ENCODE measurements at places on chromosomes 1 and 21. TPM values are rescaled to one million over a fixed set of nuclear protein-coding genes. Genes with fewer than 3 reads are reported as not detected.

The BTBD19 gene
- 6.5 TPM for total RNA-seq

The S100A4 gene
- total RNA-seq, result 11.7 TPM

The IVL gene
- total RNA-seq, result not detected

The KRTAP19-6 gene
- total RNA-seq, result not detected

GRCh38 chr21:45988366-45989347, 7.1 kb downstream of the COL6A1 start:
- no peak for DNase-seq

The GATAD2B gene
- 52.5 TPM for total RNA-seq

- no peak for DNase-seq
Observed at GRCh38 chr1:94552071-94552586, 10.6 kb upstream of the F3 start.

DNA sequence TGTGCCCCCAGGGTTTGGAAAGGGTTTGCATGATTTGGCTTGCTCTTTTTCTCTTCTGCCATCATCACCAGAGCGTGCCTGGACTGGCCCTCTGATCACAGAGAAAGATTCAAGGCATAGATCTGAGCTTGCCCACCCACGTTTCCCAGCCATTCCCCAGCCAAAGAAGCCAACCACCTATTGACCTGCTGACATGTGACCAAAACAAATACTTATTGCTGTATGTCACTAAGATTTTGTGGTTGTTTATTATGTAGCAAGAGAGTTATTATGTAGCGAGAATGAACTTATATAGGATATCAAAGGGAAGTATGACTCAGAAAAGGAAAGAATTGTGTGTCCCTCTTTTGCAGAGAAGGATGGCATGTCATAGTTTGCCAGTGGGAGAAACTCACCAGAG, 59.9 kb downstream of the UBE2U start:
- DNase-seq, result no peak

DNA sequence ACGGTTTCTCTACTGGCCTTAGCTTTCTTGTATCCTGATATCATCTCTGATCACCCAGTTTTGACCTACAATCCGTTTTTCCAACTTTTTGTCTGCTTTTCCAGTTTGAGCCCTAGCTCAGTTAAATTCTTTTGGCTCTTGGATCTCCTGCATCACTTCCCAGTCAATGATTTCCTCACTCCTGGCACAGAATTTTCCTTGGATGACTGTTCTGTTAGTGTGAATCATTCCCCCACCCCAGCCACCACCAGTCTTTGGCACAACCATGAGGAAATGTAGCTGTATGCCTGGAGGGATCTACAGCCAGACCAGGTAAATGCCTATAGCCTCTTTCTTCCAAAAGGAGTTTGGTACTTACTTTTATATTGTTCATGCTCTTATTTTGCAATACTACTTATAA, 187.2 kb upstream of the PTGFR start:
- DNase-seq, result no peak

DNA sequence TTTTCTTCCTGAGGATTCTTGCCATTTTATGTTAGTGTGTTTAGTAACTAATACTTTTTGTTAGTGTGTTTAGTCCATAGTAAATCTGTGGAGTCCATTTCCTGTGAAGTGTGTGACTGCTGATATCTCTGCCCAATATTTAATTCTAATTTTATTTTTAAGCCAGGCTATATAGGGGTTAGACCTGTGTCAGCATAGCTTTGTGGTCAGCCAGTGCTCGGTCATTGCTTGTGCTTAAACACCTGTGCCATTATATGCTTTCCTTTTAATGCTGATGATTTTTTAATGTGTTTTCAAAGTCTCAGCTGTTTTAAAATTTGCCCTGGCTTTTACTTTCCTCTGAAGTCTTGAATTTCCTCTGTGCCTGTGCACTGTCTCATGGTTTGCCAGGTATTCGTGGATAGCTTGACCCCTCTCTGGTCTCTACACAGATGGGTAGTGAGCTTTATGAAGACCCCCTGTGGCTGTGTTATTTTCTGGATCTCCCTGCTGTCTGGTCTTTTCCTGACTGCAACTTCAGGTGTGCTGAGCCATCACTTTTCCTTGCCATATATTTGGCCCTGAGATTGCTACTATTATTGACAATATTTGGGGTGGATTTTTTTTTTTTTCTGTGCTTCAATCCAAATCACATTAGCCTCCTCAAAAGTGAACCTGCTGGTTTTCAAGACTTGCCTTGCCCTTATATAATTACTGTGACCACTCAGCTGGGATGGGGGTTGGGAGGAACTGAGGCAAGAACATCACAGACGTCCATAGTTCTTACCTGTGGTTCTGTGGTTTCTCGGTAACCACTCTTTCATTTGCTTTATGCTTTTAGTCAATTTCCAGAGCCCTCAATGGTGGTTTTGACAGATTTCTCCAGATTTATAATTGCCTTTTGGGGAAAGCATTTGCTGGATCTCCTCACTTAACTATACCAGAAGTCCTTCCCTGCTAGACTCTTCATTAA, 59.6 kb downstream of the RPS6KC1 start:
- DNase-seq, result no peak

The RGS8 gene
- total RNA-seq, result 1.8 TPM

DNA sequence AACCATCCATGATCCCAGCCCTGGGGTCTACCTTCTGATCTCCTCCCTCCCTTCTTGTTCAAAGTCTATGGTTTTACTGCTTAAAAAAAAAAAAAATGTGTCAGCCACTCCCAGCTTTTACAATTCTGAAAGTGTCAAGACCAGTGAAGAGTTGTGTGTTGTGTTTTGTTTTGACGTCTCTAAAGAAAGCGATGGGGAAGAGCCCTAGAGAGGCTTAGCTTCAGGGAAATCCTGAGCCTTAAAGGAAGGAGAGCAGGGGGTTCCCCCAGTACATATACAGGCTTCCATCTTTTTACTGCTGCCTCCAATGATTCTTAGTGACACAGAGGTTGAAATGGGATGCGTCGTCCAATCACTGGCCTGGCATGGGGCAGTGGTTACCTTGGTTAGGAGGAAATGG, 13.9 kb upstream of the FMOD start:
- DNase-seq, result no peak

The GJA4 gene
- total RNA-seq, result 22.3 TPM

DNA sequence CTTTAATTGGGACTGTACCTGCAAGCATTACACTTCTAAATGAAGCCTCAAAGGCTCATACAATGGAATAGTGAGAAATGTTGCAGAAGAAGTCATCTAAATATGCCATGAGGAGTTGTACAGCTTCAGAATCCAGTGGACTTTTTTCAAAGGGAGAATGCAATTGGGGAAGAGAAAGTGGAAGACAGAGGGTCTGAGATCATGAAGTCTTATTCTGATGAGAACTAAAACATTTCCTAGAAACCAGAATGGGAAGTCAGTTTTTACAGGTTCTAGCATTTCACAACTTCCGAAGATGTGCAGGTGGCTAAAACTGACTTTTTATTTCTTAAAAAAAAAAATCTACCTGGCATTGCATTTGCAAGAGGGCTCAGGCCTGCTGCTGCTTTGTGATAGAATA, 424.4 kb upstream of the RUNX1 start:
- no peak for DNase-seq

DNA sequence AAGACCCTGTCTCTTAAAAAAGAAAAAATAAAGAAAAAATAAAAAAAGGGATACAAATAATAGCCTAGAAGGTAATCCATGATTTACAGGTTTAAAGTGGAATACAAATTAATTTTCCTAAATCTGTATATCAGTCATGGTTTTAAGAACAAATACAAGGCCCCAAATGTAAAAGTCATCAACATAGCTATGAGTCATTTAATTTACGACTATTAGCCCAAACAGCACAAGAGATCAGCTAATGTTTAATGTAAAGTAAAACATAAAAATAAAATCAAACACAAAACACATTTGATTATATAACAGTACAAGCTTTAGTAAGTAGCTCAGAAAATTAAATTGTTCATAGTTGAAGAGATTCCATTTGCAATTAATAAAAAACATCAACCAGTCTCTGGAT, 20.3 kb upstream of the TAL1 start:
- DNase-seq, result no peak

- DNase-seq, result no peak
Observed at GRCh38 chr1:77202751-77203150, 16.5 kb downstream of the PIGK start.

DNA sequence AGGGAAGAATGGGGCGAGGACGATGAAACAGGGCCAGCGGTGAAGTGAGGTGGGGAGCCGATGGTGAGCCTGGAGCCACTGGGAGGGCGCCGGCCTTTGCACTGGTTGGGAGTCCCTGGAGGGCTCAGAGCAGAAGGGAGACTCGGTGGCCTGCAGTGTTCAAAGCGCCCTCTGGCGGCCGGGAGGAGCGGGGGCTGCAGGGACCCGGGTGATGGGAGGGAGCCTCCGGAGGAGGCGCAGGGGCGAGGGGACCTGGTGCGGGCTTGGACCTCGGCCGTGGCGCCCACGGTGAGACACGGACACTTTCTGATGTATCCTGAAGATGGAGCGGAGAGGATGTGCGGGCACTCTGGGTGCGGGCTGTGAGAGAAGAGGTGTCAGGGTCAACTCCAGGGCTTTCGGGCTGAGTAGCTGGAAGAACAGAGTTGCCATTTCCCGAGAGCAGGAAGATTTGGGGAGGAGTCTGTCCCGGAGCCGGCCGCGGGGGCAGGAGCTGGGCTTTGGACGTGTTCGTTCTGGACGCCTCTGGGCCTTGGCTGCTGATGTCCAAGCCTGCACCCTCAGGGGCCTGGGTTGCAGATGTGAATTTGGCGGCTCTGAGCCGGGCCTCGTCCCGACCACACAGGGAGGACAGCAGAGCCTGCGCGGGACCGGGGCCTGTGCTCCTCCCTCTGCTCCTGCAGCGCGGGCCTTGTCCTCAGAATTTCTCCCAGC, 29.7 kb downstream of the HEYL start:
- peak; percentile 78 for DNase-seq

- DNase-seq, result no peak
Observed at GRCh38 chr21:34592120-34592955, 22.6 kb downstream of the RCAN1 start.

GRCh38 chr1:233244183-233244582, 51.3 kb downstream of the PCNX2 start:
- no peak for DNase-seq

Measured in neural crest cell (in vitro differentiated cells).